EL (cell line): ENCODE measurements at places on chromosomes 1 and 21.

DNA sequence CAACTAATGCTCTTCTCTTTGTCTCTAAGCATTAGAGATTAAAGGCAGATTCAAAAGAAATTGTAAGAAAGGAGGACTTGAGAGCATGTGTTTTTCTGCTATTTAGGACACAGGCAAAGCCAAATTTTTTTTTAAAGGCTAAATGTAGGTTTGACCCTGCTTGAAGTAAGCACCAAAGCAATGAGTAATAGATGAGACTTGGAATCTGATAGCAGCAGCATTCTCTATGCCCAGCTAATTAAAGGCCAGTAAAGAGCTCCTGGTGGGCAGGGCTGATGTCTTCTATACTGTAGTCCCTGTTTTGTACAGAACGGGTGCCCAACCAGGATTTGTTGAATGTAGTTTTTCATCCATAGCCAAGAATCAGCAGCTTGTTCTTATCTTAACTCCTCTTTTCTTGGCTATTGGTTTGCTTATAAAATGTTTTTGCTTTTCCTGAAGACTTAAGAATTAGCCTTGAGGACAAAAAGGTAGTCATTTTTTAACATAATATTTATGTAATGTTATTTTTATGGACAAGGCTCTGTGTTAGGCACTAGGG, 179.6 kb downstream of the LMO4 start:
- peak; percentile 3 for DNase-seq

- DNase-seq = no peak
Observed at GRCh38 chr1:192998536-192998935, 60.6 kb downstream of the UCHL5 start.

DNA sequence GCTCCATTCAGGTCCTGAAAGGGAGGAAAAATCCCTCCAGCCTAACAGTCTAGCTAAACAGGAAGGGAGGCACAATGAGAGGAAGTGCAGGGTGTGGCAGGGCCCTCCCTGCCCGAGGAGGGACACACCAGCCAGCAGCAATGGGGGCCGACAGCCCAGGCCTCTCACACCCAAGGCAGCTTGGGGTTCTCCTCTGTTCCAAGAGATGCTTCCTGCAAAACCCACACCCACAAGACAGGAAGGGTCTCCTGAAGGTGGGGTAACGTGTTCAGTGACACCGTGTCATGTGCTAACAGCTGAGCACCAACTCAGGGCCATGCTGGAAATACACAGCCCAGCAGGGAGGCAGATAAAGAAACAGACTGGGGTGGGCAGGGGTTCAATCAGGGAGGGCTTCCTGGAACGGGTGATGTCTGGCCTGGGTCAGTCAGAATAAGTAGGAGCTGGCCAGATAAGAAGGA, 10.2 kb downstream of the ECE1 start:
- peak; percentile 21 for DNase-seq

DNA sequence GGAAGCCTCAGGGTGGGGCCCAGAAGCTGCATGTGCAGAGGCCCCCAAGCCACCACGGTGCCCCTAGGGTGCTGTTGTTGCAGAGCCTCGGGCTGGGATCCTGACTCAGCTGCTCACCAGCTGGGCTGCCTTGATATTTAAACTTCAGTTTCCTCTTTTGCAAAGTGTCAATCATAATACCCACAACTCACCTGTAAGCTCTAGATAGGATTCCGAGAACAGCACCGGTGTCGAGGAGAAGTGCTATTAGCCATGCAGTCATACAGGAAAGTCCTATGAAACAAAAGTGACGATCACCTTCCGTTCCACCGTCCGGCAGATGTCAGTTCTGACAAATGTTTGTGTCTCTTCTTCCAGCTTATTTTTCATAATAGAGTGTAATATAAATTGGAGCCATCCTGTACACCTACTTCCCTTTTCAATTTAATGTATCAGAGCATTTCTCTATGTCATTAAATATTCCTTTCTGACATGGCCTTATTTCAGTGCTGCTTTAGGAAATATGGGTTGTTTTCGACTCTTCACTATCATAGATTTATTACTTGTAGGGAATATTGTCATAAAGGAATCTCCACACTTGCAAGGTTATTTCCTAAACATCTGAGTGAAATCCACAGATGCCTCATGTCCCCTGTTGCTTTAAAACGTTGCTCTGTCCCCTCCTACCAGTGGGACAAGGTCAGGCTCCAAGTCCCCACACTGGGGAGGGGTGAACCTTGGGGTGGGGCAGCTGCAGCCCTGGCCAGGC, 100.8 kb downstream of the SIK1 start:
- no peak for DNase-seq

- no peak for DNase-seq
Observed at GRCh38 chr1:200247518-200247917, 162.3 kb downstream of the ZNF281 start.

DNA sequence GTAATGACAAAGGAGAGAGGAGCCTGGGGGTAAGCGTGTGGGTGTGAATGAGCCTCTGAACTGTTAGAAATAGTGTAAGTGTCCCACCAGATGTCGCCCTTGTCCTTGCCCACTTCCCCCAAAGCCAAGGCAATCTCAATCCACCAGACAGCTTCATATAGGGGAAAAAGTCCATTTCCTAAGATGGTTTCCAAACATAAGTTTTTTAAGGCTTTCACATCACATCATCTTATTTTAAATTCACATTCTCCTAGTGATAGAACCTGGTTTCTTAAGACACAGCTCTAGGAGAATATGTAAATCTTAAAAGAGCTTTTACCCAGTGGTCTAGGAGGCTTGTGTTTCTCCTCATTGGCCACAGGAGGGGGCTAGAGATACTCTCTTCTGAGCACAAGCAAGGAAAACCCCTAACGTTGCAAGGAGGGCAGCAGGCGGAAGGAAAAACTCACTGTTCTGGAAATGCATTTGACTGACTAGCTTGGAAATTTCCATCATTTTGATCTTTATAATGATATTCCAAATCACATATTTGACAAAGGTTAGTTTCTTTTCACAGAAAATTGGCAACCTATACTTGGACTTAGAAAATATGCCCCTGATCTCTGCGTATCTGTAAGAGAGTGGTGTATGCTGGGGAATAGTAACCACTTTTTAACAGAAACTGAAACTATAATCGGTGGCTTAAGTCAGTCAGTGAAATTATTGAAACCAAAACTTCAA, 51.9 kb upstream of the LPAR3 start:
- DNase-seq = peak; percentile 92

- DNase-seq = no peak
Observed at GRCh38 chr1:85135392-85135798, 65.4 kb downstream of the SYDE2 start.

DNA sequence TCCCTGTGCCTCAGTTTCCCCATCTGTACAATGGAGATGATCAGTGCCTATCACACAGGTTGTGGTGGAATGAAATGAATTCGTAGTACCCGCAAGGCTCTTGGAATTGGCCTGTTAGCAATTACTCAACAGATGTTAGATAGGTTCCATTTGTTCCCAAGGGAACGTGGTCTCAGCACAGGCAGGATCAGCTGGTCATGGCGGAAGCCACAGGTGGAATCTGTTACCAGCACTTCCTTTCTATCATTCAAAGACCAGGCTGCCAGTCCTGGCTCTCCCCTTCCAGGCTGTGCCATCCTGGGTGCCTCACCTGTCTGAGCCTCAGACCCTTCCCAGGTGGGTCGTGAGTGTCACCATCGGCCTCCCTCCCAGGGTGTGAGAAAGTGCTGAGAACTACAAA, 61.5 kb downstream of the FBXO2 start:
- no peak for DNase-seq

- peak; percentile 39 for DNase-seq
Observed at GRCh38 chr1:98103617-98104285, 182.9 kb upstream of the DPYD start.

DNA sequence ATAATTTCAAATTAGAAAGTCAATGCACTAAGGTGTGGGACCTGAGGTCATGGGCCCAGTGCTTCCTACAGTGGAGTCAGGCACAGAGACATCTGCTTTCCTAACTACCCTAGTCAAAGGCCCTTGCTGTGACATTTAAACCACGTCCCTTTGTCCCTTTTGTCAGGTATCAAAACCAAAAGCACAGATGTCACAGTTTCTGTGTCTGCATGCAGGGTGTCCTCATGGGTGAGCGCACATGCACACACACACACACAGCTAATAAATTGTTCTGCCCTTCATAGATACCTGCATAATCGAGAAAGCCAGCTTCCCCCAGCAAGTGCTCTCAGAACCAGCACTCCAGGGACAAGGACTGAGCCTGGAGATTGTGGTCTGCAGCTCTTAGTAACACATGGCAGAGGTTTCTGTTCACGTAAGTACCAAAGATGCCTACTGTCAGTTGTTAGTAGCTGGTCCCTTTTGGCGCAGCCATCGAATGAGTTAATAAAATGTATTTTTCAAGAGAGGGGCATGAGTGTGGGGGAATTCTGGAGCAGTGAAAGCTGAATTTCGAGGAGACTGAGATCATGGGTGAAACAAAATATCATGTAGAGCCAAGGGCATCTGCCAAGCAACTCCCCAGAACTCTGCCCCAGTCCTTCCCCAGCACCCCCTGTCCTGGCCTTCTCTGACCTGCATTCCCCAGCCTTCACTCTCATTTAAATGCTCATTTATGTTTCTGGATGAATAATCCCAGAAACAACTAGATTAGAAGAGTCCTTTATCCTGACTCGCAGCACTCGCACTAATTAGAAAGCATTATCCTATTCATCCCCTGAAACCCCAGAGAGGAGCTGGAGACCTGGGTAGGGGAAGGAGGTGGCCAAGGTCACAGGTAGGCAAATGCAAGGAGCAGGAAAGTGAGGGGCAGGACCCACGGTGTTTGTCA, 25.5 kb downstream of the TNR start:
- DNase-seq = no peak

GRCh38 chr21:44618504-44618903, 6.6 kb downstream of the KRTAP10-8 start:
- DNase-seq = peak; percentile 7

GRCh38 chr1:7694600-7695496, 76.2 kb upstream of the VAMP3 start:
- no peak for DNase-seq
